Uterus (tissue), 4 donors: ENCODE measurements at places on chromosomes 7 and 10.

DNA sequence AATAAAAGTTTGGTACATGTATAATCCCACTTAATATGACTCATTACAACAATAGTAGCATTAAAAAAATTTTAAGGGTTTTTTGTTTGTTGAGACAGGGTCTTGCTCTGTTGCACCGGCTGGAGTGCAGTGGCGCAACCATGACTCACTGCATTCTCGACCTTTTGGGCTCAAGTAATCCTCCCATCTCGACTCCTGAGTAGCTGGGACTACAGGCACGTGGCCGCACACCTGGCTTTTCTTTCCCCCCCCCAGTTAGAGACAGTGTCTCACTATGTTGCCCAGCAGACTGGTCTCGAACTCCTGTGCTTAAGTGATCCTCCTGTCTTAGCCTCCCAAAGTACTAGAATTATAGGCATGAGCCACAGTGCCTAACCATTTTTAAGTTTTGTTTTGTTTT is 40.7 kb downstream of the KMT2C start:
- no peak for DNase-seq

DNA sequence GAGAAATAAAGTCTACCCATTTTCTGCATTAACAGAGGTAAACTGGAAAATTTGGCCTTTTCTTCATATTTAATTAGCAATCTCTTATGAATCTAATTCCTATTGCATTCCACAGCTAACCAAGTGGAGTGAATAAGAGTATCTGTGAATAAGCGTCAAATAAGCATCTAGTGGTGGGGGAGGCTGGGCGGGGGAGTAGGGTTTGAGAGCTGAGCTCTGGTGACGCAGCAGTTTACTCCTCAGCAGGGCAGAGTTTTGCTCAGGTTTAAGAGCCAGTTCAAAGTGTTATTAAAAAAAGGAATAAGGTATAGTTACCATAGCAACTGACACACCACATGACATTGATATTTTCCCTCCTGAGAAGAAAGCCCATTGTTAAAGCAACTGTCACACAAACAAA is 1346.8 kb upstream of the CELF2 start:
- DNase-seq = no peak

DNA sequence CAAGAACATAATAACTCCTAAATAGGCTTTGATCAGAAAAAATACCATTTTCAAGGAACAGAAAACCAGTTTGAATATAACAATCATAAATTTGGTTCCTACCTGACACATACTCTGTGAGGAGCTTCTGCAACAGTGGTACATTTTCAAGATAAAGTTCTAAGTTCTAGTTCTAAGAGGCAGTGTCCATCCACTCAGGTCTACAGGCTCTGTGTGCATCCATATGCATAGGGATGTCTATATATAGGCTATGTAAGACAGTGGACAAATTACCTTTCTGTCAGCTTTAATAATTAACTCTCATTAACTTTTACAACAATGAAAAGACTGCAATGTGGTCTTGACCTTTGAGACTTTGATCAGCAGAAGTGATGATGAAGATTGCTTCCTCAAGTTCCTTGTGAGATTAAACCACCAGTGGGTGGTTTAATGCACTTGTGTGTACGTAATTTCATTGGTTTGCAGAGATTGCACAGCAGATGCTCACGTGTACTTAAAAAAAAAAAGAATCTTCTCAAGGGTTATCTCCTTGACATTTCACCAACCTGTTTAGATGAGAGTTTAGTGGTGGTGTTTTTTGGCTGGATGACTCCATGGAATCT is at the start of gene SLC26A3:
TSS of gene SLC26A3 (minus strand) at position 215 of the 602 bp plus-strand sequence. CDS start 8,714 bp downstream, outside the sequence.
- no peak for DNase-seq

- no peak for DNase-seq
These were observed 283.4 kb downstream of the GFRA1 start for GRCh38 chr10:115989621-115990020.

DNA sequence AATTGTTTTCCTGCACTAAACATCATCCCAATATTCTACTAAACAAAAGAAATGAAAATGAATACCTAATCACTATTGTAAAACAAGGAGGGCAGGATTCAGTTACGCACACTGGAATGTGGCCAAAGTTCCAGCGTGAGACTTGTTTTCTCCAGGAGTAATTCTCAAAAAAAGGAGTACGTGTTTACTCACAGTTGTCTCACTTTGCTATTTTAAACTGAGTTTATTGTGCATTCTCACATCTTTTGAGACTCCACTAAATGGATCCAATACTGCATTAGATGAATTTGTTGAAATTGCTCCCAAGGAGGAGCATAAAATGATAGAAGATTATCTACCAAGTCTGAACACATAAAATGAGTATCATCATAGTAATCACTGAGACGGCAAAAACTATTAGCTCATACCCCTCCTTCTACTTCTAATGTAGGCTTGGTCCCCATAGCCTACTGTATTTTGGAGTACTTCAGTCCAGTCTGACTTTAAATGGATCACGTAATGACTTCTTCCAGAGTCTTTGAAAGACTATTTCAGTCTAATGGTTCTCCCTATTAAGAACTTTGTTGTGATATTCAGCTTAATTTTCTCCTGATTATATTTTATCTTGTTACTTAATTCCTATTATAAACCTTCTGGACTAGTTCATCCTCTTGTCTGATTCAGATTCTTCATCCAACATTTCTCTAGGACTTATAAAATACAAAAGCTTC is 3.8 kb downstream of the GRM3 start:
- no peak for DNase-seq
